HCEC 1CT (cell line): ENCODE measurements at places on chromosomes 2 and 18.

DNA sequence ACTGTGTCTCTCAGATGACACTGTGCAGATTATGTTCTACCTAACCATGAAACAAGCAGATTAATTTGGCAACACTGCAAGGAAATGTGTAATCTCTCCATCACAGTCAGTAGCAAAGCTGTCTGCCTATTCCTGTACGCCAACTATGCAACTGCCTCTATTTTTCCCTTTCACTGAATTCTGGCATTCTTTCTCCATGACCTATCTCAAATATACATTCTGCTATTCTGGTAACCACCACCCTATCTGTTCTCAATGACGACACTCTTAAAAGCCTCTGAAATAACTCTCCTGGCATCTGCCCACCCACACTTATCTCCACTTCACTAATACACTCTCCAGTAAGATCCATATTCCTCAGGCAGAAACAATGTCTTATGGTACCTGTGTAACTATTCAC is 78.7 kb downstream of the ABCA12 start:
- no peak for DNase-seq

- DNase-seq = no peak
Observed at GRCh38 chr2:86284987-86285386, 52.4 kb downstream of the REEP1 start.

GRCh38 chr2:5482929-5483331 is 209.3 kb upstream of the SOX11 start:
- no peak for DNase-seq

- no peak for DNase-seq
Observed at GRCh38 chr2:162091325-162092007, 17.5 kb upstream of the DPP4 start.

DNA sequence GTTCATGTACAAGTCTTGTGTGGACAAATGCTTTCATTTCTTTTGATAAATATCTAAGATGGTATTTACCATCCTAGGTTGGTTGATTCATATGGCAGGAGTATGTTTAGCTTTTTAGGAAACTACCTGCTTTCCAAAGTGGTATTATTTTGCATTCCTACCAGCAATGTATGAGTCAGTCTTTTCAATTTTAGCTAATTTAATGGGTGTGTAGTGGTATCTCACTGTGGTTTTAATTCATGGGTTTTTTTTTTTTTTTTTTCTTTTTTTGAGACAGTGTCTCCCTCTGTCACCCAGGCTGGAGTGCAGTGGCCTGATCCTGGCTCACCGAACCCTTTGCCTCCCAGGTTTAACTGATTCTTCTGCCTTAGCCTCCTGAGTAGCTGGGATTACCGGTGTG is 4.2 kb downstream of the ZNF512 start:
- no peak for DNase-seq

- DNase-seq = no peak
Observed at GRCh38 chr2:107729440-107729839, 97.3 kb upstream of the RGPD4 start.

DNA sequence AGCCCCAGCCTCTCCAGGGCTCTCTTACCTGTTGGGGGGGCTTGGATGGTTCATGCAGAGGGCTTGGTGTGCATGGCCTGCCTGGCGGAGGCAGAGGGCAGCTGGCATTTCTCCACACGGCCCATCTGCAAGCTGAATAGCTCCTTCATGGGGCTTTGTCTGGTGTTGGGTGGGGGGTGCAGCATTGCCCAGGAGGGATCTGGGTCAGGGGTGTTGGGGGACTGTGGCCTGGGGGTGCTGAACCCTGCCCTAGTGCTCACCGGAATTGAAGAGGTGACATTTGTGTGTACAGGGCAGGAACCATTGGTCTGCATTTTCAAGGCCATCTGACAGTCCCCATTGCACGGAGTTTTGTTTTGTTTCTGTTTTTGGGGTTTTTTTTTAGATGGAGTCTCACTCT is 58.8 kb upstream of the HAAO start:
- DNase-seq = no peak

GRCh38 chr2:8984855-8985254 is 18.6 kb downstream of the MBOAT2 start:
- DNase-seq = no peak

DNA sequence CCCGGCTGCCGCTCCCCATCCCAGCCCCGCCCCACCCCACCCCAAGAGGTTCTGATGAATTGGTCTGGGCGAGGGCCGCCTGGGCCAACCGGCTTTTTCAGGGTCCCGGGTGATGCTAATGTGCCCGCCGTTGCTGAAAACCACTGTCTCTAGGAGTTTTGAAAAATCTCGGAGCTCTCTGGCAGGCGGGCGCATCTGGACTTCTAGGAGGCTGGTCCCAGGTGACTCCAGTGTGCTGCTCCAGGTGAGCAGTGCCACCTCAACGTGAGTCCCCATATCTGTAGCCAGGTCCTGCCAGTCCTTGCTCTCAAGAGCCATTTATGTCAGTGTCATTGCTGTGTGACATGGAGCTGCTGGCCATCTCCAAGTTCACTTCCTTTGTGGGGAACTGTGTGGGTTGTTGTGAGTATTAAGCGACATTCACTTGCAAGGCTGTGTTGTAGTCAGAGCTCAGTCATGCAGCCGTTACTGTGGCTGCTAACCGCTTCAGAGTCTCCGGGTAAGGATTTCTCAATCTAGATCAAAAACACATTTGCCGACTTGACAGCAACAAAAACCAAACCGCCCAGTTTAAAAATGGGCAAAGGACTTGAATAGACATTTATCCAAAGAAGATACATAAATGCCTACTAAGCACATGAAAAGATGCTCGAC is at the start of gene RFX8:
RFX8 (minus strand) TSS at position 382 of the 654 bp plus-strand sequence. CDS start 8,264 bp downstream, outside the sequence.
- peak; percentile 4 for DNase-seq

DNA sequence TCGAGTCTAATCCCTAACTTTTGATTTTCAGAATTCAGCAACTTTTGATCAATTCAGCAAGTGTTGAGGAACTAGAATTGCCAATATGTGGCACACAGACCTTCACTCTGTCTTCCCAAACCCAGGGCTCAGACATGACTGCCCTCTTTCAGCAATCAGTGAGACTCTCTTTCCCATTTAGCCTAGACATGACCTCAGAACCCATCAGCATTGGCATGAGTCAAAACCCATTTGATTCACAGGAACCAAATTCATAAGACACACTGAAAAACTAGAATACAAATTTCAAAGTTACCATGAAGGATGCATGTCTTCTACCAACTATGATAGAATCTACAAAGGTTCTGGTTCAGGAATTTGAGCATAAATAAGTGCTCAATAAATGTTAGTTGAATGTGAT is 113.6 kb upstream of the MAP3K20 start:
- DNase-seq = no peak

DNA sequence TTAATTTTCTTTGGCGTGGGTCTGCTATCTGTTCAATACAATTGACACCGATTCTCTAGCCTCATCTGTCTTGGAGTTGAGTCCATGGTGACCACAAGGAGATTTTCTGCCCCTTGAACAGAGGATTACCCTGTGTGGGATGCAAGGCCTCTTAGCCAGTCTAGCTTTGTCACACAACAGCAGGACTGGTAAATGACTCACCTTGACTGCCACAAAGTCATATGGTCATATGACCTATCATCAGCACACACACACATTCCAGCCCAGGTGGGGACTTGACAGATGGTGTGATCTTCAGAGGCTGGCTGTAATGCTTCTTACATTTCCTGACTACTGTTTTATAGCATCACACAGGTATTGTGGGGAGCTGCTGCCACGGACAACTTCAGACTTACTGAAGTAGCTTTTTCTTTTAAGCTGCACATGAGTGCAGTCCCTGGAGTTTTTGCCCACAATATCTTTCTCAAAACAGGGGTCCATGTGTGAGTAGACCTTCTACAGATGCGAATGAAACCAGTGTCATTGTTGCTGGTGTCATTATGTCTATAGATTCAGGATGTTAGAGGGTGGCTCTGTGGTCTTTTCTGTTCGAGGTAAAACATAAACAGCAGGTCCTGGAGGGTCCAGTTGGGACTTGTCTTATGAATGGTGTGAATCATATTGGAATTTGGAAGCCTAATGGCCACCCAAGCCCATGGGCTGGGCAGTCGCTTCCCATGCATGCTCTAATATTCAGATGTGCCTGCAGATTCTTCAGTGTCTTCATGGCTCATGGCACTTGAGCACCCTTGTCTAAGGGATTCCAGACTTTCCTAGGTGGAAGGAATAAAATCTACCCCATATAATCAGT is 18.6 kb upstream of the ACOXL start:
- DNase-seq = no peak

DNA sequence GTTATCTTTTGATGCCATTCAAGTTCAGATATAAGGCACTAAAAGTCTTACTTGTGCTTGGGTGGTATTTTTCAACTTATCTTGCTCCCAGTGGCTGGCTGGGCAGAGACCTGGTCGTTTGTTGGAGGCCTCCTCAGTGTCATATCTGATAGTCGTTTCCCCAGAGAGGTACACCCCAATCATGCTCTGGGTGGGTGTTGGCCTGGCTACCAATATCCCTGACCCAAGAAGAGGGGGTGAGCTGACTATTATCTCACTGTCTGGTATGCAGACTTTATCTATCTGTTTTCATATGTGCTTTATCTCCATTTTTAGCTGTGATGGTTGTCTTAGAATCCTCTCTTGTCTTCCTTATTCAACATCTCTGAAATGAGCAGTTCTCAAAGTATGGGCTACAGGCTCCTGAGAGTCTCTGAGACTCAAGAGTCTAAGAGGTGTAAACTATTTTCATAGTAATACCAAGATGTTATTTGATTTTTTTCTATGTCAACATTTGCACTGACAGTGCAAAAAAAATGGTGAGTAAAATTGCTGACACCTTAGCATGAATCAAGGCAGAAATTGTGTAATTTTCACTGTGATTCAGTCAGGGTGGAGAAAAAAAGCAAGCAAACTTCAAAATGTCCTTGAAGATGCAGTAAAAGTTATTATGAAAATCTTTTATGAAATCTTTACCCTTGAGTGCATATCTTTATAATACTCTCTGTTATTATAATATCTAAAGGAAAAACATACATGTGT is 12.3 kb upstream of the PLEK start:
- DNase-seq = peak; percentile 13

DNA sequence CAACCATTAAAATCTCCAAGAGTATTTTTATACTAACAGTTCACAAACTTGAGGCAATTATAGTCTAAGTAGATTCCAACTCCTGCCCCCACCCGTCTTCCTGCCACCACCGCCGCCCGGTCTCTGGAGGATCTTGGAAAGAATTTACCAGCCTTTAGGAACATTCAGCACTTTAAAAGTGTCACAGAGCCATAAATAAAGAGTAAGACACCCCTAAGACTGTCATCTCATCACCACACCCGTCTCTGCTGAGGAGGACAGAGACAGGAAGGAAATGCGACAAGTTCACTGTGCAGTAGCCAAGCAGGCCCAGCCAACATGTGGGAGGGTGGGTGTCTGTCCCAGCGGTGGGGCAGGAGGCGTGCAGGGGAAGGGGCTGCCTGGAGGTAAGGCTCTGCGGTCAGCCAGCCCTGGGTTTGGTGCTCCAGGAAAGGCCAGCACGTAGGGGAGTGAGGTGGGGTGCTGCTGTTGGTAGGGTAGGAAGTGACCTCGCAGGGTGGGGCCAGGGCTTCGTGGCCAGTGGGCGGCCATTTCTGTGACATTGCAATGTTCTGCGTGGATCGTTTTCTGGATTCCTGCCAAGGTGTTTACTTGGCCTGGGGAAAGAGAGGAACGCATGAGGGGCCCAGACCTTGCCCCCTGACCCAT is 111.6 kb downstream of the FAM210A start:
- no peak for DNase-seq

- no peak for DNase-seq
Observed at GRCh38 chr18:68969027-68969426, 171.1 kb downstream of the CCDC102B start.

DNA sequence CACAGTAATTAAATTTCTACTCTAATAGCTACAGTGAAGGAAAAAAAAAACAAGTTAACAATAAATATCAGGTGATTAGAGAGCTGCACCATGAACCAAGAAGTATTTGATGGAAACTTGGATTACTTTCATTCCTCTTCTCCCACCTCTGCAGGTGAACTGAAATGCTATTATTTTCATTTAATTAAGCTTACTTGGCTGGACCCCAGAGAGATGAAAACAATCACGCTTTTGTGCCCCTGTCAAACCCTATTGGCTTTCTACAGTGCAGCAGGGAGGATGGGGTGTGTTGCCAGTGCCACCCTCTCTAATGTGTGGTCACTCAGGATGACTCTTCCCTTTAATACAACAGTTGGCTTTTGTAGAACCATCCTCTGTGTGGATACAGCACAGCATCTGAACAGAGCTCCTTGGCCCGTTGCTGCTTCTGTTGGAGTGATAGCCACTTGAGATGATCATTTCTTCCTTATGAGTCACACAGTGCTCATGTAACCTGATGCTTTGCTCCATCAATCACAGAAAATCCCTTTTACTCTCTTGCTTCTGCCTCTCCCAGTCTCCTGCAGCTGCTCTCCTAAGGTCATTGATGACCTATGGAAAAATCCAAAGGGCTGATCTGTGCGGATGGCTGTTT is 5.5 kb upstream of the ARL4C start:
- peak; percentile 87 for DNase-seq

DNA sequence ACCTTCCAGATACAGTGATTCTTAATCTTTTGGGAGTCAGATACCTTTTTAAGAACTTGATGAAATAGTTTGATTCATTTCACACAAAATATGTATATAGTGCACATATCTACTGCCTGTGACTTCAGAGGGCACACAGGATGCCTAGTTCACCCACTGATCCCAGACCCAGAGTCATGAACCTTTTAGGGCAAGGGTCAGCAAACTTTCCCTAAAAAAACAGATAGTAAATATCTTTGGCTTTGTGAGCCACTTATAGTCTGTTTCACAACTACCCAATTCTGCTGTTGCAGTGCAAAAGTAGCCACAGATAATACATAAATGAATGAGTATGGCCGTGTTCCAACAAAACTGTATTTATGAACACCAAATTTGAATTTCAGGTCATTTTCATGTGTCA is 124.9 kb downstream of the ANKRD44 start:
- DNase-seq = no peak

DNA sequence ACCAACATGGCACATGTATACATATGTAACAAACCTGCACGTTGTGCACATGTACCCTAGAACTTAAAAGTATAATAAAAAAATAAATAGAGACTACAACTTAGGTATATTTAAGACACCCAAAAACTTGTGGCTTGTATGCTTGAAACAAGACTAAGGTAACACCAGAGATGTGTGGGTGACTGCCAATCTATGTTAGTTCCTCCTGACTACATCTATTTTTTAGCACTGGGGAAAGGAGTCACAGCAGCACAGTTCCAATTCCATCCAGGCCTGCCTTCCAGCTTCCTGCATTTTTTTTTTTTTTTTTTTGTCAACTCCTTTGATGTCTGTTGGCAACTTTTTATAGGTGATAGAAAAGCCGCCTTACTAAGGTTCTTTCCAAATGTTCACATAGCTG is 18.2 kb downstream of the C2orf69 start:
- DNase-seq = no peak

DNA sequence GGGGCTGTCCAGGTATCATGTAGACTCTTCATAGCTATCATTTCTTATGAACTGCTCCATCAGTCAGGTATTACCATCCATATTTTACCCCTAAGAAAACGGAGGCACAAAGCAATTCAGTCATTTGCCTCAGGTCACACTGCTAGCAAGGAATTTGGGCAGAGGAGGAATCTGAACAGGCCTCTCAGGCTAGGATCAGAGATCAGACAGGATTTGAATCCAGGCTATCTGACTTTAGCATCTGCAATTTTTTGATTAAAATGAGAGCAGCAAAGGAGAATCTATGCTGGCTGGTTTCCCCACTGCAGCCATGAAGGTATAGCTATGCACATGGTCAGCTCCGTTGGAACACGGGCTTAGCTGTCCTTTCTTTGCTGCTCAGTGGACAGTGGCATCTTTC is 60.1 kb downstream of the TACR1 start:
- DNase-seq = no peak

GRCh38 chr18:11237484-11237883 is 88.1 kb upstream of the PIEZO2 start:
- DNase-seq = no peak

- DNase-seq = no peak
Observed at GRCh38 chr2:159551806-159552205, 64.5 kb downstream of the BAZ2B start.
